NCI-H460 (cell line): ENCODE measurements at places on chromosomes 2 and 18.
A peak's percentile ranks its signal among the peaks of the same experiment; 100 is the strongest.

- DNase-seq = peak; percentile 91
Measured at GRCh38 chr2:37561615-37562569, 109.5 kb downstream of the CDC42EP3 start.

DNA sequence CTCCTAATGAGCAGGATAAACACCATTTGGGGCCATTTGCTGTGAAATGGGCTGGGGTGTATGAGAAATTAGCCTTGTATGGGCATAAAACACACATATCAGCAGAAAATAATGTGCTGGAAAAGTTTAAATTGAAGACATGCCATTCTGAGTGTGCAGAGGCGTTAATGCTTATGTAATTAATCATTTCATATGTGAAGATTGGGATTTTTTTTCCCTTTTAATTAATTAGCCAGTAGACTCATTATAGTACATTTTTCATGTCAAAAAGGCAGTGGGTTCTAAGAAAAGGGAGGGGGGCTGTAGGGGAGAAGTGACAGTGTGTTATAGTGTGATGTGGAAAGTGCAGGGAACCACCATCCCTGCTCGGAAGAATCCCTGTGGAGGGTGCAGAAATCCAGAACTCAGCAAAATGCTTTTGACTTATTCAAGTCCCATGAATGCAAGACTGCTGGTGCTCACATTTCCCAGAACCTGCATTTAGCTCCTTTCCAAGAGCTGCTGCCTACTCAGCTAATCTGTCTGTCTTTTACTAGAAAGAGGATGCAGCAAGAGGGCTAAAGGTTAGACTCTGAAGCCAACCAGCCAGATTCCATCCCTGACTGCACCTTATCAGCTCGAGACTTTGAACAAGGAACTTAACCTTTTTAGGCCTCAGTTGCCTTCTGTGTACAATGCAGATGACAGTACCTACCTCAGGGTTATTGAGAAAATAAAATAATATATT is 11.6 kb upstream of the COX7A2L start:
- no peak for DNase-seq

- no peak for DNase-seq
Measured at GRCh38 chr2:189022053-189022481, 47.9 kb downstream of the COL3A1 start.

DNA sequence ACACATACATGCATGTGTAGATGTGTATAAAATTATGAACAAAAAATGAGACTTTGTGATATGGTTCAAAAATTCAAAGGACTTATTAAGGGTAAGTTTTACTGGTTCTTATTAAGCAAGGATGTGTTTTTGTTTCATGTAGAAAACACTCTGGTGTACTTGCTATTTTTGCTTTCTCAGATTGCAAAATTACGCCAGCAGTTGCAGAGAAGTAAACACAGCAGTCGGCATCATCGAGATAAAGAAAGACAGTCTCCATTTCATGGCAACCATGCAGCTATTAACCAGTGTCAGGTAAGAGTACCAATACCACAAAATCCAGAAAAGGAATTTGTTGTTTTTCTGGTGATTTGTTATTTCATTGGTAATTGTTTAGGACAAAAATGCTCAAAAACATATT is 91.3 kb downstream of the FAM117B start:
- no peak for DNase-seq

- DNase-seq = peak; percentile 38
Measured at GRCh38 chr2:139790807-139791752, 1010.9 kb upstream of the NXPH2 start.

DNA sequence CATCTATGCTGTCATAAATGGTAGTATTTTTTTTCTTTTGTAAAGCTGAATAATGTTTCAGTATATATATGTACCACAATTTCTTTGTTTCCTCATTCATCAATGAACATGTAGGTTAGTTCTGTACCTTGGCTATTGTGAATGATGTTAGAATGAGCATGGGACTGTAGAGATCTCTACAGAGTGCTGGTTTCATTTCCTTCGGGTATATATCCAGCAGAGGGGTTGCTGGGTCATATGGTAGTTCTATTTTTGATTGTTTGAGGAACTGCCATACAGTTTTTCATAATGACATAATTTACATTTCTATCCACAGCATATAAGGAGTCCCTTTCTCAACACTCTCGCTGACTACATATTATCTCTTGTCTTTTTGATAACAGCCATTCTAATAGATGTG is 243.5 kb downstream of the CDH7 start:
- DNase-seq = no peak
